Hippocampal formation (tissue), 2 donors: ENCODE measurements at places on chromosomes 3 and 15.

GRCh38 chr15:29693225-29693624 is 129.0 kb downstream of the TJP1 start:
- no peak for DNase-seq

DNA sequence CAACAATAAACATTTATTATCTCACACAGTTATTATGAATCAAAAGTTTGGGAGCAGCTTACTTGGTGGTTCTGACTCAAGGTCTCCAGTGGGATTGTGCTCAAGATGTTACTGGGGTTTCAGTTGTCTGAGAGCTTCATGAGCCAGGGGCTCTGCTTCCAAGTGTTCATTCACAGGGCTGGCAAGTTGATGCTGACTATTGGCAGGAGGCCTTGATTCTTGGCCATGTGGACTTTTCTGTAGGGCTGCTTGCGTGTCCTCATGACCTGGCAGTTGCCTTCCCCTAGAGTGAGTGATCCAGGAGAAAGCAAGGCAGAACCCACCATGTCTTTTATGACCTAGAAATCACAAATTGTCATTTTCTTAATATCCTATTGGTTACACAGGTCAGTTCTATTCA is 87.2 kb upstream of the TNFAIP8L3 start:
- no peak for DNase-seq

- no peak for DNase-seq
Measured at GRCh38 chr15:98121536-98121935, 161.0 kb downstream of the ARRDC4 start.

DNA sequence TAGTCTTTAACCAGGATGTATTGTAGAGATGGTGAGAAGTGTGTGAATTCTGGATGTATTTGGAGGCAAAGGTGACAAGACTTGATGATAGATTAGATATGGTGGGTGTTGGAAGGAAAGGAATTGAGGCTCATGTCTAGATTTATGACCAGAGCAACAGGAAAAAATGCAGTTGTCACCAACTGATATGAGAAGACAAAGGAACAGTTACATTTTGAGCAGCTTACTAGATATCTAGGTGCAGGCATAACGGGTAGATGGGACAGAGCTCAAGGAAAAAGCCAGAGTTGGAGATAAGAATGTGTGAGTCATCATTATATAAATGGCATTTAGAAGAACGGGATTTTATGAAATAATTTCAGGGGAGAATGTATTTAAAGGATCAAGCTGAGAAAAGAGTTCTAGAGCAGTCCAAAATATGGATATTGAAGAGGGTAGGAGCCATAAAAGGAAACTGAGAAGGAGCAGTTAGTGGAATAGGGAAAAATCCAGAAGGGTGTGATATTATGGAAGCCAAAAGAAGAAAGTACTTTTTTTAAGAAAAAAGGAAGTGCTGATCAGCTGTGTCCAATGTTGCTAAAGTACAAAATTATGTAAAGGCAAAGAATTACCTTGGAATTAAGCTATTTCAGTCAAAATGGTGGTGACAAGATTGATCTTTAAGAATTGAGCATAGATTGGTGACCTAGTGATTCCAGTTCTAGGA is 262.5 kb downstream of the CGGBP1 start:
- no peak for DNase-seq

DNA sequence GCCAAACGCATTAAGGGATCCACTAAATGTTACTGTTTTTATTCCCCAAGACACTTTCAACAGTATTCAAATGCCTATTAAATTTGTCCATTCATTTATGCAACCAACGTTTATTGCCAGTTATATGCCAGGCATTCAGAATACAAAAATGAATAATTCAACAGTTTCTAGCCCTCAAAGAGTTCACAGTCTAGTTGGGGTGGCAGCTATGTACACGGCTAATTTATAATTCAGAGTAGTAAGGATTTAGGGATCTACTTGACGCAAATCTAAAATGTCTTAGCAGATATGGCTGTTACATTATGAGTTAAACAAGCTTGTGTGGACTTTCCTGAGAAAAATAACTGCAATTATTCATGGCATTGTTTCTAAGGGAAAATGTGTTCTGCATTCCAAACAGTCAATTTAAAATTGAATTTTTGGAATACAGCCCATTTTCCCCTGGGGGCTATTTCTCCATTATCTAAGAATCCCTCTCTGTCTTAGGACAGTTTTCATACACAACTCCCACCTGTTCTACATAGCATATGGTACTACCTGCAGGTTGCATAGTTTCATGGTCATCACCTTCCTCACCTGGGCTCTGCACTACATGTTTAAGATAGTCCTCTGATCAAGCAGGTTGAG is 11.5 kb upstream of the MSL2 start:
- no peak for DNase-seq
